ENCODE measurements at places on chromosomes 6 and 20.

DNA sequence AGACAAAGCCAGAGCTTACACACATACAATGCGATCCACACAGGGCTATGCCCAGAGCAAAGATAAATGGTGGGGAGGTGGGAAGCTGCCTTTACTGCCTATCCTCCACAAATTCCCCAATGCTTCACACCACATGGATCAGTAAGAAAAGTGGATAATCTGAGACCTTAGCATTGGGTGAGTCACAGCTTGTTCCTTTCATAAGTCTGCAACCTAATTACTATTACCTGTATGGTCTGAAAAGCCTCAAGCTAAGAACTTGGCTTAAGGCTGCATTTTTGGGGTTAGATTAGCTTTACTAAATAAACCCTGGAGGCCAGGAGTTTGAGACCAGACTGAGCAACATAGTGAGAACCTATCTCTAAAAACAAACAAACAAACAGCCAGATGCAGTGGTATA, 66.0 kb upstream of the BTBD3 start:
- DNase-seq: no peak

DNA sequence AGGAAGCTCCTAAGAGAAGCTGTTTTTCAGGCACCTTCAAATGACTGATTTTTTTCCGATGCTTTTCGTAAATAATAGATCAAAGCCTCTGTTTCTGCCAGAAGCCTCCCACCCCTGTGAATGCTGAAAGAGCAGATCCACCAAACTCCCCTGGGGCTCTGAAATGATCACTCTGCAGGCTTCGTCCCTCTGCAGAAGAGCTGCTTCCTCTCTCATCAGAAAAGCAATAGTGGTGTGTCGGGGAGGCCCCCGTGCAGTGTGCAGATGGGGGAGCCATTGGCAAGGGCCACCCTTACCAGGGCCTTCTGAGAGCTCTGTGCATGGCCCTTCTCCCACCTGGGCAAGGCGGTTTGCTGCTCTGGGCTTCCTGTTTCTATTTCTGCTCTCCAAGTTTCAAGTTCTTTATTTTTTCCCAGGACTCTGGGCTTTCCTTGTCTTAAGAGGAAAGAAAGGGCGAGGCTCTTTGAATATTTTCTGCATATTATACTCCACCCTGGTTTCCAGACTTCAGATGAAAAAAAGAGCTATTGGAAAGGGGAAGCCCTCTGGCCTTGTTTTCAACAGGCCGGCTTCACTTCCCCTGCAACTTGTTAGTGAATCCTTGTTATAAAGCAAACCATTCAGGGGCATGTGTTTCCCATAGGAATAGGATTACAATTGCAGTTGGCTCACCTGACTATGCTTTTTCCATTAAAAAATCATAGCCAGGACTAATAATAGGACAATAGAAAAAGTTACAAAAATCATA, 155.2 kb downstream of the TTLL2 start:
- DNase-seq: no peak

DNA sequence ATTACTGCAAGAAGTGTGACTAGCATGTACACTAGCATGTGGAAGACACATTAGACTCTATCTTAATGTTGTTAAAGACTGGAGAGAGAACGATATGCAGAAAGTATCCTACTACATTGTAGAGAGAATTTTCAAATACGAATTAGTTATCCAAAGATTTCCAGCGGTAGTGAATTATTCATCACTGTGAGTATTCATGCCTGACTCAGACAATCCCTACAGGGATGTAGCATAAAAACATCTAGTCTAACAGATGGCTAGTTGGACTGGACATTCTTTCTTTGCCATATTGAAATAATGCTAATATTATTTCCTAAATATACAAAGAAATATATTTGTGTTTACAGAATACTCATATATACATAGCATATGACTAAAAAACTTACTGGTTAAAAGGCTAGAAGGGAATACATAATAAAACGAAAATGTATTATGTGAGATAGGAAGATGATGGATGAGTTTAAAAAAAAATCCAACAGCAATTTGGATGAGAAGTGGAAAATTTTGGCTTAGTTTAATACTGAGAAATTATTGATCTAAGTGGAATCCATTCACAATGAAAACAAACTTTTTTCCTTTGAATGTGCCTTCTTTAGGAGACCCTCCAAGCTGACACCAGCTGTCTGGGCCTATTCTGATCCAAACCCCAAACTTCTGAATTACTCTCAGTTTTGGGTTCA, 580.7 kb downstream of the RFPL4B start:
- DNase-seq: no peak

DNA sequence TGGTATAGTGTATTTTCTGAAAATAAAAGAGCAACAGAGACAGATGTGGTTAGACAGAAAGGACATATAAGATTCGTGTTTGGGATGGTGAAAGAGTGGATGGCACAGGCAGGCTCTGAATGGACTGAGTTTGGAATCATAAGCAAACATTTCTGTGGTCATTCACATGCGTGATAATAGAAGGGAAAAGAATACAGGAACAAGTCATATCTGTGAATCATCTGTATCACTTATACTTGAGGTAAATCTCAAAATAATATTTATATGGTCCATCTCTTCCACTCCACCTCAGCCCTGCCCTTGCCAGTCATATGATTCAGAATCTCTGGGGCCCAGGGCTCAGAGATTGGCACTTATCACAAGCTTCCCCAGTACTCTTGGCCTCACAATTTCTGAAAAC, 535.1 kb downstream of the BCKDHB start:
- no peak for DNase-seq

DNA sequence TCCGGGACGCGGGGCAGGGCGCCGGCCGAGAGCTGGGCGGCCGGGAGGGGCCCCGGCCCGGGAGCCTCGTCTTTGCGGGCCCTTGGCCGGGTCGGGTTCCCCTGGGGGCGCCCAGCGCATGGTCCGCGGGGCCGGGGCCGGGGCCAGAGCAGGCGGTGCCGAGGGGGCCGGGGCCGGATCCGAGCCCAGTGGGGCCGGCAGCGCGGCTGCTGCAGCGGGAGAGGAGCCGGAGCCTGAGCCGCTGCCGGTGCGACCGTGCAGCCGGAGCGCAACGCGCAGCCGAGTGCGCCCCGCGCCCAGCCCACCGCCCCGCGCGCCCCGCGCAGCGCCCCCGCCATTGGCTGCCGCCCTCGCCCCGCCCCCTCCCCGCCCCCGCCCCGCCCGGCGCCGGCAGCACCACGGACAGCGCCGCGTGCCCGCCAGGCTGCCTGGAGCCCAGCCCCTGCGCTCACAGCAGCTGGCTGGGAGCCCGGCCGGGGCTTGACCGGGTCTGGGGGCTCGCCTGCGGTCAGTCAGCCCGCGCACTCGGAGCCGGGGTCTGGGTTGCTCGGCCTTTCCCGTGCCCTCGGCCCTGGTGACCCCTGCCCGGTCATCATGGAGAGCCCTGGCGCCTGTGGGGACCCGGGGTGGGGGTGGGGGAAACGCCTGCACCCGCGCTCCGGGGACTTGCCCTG, at the start of gene HRH3:
TSS of gene HRH3 (minus strand) at position 287 of the 674 bp plus-strand sequence. CDS start 308 bp downstream, outside the sequence.
- no peak for DNase-seq

DNA sequence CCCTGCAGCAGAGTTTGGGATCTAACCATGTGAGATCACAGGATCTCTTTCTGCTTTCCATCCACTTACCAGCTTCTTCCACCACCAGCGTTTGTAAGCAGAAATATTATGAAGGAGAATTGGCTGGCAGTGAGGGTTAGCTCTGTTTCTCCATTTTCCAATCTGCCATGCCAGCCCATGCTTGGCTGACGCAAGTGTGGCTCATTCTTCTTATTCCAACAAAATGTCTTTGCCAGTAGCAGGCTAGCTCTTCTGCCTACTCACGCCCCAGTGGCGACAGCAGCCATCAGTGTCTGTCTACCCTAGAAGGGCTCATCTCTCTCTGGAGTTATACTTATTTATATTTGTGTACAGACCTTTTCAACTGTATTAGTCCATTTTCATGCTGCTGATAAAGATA, 286.2 kb downstream of the FARS2 start:
- DNase-seq: no peak

GRCh38 chr6:107082045-107082444, 33.3 kb downstream of the BEND3 start:
- DNase-seq: no peak

DNA sequence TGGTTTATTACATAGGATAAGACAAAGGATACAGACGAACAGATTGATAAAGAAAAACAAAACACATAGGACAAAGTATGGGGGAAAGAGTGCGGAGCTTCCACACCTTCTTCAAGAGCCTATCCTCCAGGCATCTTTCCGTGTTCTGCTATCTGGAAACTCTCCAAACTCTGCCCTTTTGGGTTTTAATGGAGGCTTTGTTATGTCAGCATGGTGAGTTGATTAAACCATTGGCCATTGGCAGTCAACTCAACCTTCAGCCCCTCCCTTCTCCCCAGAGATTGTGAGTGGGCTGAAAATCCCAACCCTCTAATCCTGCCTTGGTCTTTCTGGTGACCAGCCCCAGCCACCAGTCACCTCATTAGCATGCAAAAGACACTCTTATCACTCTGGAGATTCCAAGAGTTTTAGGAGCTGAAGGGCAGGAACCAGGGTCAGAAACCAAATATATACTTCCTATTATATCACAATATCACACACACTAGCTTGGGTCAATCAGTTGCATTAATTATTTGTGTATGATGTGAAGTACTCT, 23.8 kb downstream of the HLA-DOB start:
- DNase-seq: no peak

DNA sequence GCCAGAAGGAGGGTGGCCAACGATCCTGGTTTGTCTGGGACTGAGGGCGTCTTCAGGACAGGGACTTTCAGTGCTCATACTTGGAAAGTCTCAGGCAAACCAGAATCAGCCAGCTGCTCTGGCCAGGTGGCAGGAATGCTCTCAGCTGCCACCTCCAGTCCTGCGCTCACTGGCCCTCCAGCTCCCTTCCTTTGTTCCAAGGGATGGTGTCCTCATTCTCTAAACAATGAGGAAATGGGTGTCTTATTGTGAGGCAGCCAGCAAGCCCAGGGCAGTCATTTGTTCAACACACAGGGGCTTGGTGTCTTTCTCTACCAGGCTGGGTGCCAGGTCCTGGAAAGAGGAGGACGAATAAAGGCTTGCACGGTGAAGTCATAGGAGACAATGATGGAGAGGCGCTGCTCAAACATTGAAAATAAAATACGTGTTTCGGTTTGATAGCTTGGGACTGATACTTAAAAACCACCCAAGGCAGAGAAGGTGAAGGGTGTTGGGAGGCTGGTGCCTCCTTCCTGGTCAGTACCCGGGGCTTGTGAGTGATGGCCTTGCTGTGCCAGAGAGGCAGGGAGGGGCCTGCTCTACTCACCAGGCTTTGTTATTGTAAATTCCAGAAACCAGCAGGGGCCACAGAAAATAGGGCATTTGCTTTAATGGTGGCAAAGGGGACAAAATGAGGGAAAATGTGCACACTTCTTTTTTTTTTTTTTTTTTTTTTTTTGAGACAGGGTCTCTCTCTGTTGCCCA, 11.3 kb upstream of the TMEM181 start:
- DNase-seq: no peak

GRCh38 chr6:157075549-157076450, 247.5 kb downstream of the TMEM242 start:
- no peak for DNase-seq

DNA sequence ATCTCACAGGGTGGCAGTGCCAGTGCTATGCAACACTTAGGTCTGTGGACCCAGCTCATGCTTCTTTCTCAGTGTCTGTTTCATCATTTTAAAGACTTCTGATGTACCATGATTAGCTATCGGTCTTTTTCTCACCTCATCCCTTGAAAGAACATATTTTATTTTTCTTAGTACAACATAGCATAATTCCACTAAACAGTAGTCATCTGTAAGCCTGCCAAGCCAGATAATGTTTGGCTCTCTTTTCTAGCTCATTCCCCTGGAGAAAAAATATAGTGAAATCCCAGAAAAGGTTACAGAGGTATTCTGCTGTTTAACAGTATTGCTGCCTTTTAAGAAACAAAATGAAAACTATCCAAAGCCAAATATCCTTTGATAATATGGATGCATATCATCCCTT, 177.0 kb upstream of the MMS22L start:
- no peak for DNase-seq

- DNase-seq: no peak
These were observed 227.0 kb downstream of the SYNDIG1 start for GRCh38 chr20:24696396-24696795.

GRCh38 chr6:167089243-167090142, 33.4 kb upstream of the CCR6 start:
- DNase-seq: no peak

DNA sequence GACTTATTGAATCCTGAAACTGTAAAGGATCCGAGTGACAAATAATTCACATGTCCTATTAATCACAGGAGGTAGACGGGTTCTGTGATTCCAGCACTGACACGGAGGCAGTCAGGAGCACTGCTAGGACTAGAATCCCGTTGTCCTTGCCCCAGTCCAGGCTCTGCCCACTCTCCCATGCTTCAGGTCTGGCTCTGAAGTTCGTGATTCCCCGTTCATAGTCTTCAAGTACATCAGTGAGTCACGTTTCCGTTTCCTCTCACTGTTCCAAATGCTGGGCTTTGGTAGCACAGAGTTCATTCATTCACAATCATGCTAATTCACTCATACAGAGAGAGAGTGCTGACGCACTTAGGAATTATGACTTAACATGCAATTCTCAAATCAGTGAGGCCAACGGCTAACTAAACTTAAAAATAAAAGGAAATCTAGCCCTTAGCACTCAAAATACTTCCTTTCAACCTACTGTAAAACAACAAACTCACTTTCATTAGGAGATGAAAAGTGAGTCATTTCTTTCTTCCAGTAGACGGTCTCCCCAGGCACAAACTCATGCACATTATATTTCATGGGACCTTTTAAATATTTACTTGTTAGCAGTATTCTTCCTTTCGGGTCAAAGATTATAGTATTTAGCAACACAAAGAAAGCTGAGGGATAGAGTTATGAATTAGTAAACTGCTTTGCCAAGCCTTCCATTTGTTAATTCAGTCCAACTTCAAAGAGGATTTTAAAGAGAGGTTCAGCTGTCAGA, 94.0 kb upstream of the NHSL1 start:
- no peak for DNase-seq

DNA sequence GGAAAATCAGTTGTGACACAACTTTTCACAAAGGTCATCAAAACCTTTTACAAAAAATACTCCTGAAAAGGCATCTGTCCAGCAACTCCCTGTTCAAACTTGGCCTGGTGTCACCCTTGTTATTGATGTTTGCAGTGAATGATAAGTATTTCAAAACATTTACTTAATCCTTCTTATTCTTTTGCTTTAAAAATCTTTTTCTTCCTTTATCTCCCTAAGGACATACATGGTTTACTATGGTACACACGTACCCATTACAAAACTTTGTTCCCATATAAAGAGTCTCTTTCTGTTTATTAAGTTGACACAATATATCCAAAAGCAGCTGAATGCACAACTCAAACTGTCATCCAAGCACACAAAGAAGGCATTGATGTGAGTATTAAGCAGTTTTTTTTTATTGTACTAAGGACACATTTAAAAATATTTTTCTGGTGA, 17.5 kb downstream of the GSTA2 start:
- no peak for DNase-seq

GRCh38 chr6:136958168-136958567, 36.1 kb downstream of the SLC35D3 start:
- DNase-seq: no peak

DNA sequence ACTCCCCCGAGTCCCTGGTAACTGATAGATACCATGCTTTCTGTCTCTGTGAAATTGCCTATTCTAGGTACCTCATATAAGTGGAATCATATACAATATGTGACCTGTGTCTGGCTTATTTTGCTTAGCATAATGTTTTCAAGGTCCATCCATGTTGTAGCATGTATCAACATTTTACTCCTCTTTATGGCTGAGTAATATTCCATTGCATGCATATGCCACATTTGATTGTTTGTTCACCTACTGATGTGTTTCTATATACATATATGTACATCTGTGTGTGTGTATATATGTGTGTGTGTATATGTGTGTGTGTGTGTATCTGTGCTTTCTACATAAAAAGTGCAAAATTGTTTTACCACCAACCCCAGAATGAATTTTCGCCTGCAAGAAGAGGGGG, 119.1 kb downstream of the ADAT2 start:
- no peak for DNase-seq

GRCh38 chr6:27514906-27515495, 42.1 kb upstream of the ZNF184 start:
- no peak for DNase-seq
